ENCODE measurements at places on chromosomes 4 and X.

- DNase-seq: peak; percentile 6
Observed at GRCh38 chrX:78710171-78710570, 37.3 kb upstream of the LPAR4 start.

GRCh38 chr4:98517218-98518021, 141.0 kb downstream of the TSPAN5 start:
- DNase-seq: no peak

DNA sequence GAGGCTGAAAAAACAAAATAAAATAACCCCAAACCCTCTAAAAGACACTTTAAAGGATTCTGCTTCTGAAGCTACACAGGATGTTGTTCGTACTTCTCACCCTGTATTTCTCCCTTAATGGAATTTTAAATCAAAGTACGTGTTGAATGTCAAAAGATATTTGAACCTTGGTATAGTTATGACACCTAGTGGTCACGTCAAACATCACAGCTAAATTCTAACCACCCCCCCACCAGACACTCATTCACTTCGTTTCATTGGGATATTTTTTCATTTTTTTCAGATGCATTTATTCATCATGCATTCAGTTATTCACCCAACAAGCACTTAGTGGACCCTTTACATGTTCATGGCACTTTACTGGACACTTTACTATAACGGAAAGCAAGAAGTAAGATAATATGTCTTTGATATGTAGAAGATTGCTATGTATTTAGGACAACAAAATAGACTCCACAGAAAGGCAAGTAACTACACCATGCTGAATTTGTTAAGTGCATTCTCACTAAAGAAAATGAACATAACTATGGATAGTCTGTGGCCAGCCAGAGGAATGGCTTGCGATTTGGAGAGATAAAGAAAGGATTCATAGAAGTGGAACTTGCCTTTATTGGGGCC, 62.5 kb upstream of the GPR174 start:
- peak; percentile 29 for DNase-seq

- no peak for DNase-seq
Observed at GRCh38 chr4:159776961-159777360, 674.1 kb downstream of the RAPGEF2 start.

GRCh38 chr4:112110059-112110425, 35.2 kb upstream of the FAM241A start:
- DNase-seq: no peak

DNA sequence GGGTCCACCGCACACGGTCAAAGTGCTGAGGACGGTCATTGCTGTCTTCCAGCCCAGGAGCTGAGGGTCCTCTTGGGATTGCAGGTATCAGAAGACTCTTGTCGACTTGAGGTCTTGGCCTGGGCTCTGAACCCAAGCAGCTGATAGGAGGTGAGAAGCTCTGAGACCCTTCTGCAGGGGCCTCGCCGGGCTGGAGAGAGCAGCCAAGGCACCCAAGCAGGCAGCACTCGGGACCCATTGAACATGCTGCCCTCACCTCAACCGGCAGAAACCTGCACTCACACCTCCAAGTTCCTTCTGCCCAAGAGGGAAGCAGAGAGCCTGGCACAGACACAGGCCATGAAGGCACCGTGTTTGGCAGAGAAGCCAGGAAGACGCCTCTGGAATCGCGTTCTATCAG, 34.1 kb downstream of the PDHA1 start:
- no peak for DNase-seq

GRCh38 chr4:3313556-3314228, 20.9 kb downstream of the RGS12 start:
- DNase-seq: no peak

GRCh38 chr4:174255374-174255773, 28.1 kb downstream of the FBXO8 start:
- no peak for DNase-seq

GRCh38 chr4:141571362-141571761, 65.0 kb upstream of the IL15 start:
- no peak for DNase-seq

- no peak for DNase-seq
Observed at GRCh38 chr4:96352051-96352517, 512.2 kb downstream of the PDHA2 start.

DNA sequence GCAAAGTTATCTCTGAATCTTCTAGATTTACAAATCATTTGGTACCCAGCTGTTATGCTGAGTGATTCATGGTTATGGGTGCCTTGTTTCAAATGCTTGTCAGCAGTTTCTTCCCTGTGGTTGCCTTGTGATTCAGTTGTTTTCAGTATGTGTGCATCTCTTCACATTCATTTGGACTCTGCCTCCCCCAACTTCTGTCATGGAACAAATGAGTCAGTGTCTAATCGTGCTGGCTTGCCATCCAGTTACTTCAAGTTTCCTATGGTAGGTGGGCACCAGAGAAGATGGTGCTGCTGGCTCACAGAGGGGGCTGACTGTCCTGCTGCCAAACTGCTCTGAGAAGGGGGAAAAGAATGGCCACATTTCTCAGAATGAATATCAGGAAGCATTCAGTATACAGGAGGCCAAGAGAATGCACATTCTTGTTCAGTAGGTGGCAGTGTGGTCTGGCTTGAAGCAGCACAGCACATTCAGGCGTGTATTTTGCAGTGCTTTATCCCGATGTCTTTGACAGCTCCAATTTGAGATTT, 260.9 kb downstream of the GLUD2 start:
- DNase-seq: peak; percentile 39

- peak; percentile 66 for DNase-seq
Observed at GRCh38 chr4:89640620-89641366, 196.2 kb downstream of the SNCA start.

DNA sequence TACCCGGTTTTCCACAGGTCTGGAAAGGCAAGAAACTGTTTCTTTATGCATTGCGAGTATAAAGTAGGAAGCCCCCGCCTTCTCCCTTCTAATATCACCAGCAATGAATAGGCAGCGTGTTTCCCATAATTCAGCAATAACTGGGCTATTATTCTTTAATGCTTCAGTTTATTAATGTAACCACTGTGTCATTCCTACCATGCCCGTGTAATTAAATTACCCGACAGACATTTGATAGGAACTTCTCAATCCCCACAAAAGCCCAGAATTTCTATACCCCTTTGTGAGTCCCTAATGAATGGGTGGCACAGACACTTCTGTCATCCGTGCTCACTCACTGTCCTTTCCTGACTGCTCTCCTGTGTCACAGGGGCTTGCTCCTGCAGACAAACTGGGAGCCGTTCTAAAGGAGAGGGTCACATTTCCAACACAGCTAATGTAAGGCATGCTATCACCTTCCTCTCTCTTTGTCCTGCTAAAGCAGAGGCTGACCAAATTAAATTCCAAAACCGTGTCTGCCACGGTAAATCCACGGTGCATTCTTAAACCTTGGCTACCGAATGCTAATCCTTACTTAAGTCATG, 108.5 kb upstream of the MID1 start:
- no peak for DNase-seq

GRCh38 chr4:23323436-23323835, 566.4 kb downstream of the PPARGC1A start:
- DNase-seq: no peak

DNA sequence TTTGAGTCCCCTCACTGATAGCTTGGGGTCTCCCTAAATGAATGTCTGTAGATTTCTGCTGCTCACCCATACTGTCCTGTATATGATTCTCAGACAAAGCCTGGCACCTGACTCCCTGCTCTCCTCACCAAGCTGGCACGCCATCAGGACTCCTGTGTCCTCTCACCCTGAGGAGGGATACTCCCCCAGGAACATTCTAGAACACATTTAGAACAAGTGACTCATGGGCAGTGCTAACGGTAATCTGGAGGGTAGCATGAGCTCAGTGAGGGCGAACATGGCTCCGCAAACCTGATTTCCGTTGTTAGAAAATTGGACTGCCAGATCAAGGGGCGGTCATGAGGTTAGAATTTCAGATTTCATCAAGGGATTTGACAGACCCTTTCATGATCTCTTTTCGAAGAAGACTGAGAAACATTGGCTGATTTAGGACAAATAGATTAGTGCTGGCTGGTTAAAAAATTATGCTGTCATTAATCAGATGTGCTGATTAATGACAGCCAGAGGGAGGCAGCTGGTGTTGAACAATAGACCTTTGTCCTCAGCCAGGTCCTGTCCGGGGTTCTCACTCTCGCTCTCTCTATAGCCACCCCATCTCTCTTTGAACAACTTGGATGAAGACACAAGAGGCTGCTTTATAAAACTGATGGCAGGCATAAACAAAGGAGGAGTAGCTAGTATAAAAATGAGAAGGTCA, 244.3 kb downstream of the PTTG2 start:
- DNase-seq: no peak

DNA sequence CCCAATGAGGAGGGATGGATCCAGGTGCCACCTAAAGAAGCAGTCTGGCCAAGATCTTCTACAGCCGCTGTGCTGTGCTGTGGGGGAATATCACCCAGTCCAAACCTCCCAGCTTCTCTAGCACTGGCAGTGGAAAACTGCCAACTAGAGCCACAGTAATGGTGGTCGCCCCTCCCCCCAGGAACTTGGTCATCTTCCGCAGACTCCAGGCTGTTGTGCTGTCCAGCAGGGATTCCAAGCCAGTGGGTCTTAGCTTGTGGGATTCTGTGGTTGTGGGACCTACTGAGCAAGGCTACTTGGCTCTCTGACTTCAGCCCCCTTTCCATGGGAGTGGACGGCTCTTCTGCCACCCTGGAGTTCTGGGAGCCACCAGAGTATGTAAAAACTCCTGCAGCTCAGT, 18.2 kb downstream of the GPRASP1 start:
- DNase-seq: no peak

GRCh38 chrX:1464041-1464970, 11.6 kb upstream of the ASMTL start:
- DNase-seq: no peak

GRCh38 chrX:110755061-110755460, 40.6 kb downstream of the CHRDL1 start:
- DNase-seq: no peak

DNA sequence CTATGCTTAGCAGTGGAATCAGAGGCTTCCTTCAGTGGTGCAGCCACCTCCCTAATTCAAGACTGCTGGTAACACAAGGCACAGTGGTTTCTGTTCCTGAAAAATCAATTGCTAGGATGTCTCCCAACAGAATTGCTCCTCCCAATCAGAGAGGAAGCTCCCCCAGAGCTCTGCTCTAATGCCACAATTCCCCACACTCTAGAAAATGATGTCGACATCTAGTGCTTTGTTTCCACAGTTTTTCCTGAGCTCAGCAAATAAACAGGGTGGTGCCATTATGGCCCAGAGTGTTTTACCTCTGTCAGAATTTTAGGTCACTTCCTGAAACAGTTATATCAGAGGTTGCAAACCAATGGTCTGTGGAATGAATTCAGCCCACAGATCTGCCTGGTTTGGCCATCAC, 24.7 kb downstream of the TAB3 start:
- DNase-seq: no peak

DNA sequence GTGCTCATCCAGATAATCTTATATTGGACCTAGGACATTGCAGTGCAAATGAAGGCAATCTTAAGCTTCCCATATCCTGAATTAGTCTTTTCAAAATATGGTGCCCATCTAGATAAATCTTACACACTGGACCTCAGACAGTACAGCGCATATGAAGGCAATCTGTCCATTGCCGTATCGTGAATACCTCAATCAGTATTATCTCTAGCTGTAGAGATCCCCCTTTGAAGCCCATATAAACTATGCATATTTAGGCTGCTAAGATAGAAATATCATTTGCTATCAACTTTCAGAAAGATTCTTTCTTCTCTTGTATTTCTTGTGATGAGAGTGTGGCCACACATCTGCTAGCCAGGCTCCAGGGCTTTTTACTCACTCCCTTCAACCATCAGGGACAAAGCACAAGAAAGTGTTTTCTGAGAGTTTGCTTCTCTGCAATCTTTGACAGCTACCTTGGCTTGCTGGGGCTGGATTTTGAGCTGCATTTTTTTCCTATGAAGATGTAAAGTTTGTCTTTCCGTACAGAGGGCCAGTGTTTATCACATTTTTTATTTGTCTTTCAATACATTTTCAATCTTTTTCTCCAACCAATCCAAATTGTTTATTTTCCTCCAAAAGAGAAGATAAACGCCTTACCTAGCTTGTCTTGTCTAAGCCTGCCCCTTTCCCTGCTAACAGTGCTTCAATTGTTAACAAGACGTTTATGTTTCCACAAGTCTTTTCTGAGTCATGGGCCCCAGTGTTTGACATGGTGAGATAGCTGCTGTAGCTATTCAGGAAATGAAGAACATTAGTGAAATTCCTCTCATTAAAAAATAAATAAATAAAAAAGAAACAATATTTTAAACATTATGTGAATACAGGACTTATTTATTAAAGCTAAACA, 57.6 kb upstream of the FAT1 start:
- no peak for DNase-seq

- DNase-seq: no peak
Observed at GRCh38 chrX:53028678-53029077, 19.9 kb upstream of the GPR173 start.

DNA sequence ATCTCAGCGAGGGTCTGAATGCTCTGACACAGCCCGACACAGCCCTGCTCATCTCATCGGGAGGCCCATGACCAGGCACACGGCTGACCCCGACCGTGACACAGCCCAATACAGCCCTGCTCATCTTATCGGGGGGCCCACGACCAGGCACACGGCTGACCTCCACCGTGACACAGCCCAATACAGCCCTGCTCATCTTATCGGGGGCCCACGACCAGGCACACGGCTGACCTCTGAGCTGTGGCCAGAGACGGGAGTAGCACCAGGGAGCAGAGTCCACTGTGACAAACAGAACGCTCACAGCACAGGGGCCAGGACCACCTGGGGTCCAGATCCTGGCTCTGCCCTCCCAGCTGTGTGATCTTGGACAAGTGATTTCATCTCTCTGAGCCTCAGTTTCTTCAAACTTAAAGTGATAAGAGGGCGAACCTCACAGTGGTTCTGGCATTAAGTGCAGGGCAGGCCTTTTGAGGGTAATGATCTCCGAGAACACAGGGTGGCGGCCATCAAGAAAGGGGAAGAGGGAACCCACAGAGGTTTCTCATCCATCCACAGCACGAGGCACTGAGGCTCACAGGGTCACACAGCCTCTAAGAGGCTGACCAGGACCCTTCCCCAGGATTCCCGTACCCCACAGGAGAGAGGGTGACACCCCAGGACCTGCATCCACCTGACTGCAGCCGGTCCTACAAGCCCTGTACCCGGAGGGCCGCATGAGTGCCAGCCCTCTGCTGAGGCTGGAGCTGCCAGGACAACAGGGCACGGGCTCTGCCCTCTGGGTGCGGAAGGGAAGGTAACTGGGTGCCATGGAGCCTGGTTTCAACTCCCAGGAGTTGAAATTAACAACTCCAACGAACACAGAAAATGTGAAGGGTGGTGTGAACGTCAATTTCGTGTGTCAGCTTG, 60.1 kb downstream of the WFS1 start:
- DNase-seq: no peak

DNA sequence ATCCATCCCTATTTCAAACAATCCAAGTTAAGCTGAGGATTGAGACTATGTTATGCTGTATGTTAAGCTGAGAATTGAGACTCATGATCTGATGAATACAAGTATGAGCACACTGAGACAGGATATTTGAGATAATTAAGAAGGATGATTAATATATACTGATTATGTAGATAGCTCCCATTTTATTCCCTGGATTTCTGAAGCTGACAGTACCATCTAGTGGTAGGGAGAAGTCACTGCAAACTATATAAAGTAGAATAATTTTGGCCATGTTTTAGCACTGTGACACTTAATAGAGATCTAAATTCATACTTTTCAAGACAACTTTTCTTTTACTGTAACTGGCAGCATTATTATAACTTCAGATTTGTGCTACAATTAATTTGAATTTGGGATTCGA, 63.8 kb upstream of the HPRT1 start:
- DNase-seq: peak; percentile 21

Data from GM03348 (cell line).